ENCODE measurements at places on chromosomes 16 and 17.

DNA sequence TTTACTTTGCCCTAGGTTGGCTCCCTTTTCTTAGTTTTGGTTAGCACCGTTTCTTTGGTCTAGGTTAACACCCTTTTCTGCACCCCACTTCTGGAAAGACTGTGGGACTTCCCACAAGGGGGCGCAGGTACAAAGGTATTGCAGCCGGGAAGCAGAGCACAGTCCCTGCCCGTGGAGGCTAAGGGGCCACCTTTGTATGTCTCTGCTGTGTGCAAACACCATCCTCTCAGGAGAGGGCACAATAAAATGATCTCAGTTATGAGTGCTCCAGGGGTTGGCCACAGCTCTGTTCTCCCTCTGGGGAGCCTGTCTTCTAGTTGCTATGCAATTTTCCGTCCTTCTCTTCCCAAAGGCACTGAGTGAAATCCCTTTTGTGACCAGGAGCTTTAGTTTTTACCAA lies 28.4 kb upstream of the TMC5 start:
- DNase-seq, result peak; percentile 21

- DNase-seq, result peak; percentile 46
Measured at GRCh38 chr17:77609553-77610517, 348.7 kb upstream of the TNRC6C start.

DNA sequence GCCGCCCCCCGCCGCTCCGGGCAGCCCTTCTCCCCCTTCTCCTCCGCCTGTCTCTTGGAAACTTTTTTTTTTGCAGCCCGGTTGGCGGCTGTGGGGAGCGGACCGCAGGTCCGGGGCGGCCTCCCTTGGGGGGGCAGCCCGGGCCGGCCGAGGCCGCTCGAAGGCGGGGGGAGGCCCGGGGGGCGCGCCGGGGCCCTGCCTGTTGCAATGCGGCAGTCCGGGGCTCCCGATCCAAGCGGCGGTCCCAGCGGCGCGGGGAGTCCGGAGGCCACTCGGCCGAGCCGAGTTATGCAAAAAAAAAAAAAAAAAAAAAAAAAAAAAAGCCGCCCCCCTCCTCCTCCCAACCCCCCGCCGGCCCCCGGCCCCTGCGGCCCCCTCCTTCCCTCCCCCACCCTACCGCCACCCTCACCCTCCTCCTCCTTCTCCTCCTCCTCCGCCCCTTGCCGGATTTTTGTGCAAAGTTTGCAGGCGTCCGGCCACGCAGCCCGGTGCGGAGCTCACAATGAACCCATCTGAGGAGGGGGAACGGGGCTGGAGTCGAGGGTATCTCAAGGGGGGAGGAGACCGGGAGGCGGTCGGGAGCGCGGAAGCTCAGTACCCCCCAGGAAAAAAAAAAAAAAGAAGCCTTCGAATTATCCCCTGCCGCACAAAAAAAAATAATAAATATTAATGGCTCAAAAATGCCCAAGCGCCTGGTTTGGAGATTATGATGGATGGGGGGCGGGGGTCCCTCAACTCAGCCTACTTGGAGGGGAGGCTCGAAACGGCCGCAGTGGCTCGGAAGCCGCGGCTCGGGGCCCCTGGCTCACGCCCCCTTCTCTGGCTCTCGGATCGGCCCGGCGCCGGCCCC lies at the start of gene ZNF423:
ZNF423 (minus strand) TSS at position 291 of the 850 bp plus-strand sequence. CDS start 338 bp downstream, outside the sequence.
- no peak for DNase-seq

DNA sequence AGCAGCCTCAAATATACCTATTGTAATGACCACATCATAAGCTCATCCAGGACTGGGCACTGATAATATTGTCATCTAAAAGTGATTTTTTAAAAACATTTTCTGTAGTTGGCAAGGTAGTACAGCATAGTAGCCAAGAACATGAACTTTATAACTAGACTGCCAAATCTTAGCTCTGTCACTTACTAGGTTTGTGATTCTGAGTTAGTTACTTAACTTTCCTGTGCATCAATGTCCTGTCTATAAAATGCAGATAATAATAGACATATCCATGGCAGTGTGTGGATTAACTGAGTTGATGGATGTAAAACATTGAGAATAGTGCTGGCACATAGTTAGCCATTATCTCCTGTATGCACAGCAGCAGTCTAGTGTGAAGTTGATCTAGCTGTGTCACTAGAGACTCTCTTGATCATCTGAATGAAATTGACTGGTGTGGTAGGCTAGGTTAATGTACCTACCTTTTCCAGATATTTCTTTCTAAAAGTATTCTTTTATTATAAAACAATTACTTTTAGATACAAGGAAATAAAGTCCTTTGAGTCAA lies 101.5 kb downstream of the STXBP4 start:
- DNase-seq, result no peak

DNA sequence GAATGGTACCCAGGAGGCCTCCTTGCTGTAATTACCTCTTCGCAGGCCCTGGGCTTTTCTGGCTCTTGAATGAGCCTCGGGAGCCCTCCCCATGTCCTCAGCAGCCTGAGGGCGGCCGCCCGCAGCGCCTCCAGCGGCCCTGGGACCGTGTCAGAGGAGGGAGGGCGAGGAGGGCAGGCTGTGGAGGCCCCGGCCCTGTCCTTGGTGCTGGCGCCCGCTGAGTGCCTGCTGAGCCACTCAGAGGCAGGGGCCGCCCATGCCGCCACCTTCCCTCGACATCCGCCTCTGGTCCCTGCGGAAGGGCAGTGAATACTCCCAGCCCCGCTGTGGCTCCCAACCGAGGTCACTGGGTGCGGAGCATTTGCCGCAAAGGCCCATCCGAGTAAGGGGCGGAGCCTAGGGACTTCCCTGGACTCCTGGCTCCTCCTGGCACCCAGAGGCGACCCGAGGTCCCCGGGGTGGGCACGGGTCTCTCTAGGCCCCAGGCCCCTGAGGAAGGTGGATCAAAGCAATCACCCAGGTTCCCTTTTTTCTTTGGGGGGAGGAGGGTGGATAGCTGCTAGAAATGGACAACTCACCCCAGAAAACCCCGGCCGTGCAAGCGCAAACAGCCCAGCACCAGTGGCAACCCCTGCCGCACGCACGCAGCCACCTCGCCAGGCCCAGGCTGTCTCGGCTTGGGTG lies 2.8 kb downstream of the RBFOX3 start:
- DNase-seq, result no peak

GRCh38 chr17:44610331-44610730 lies 45.9 kb upstream of the MEIOC start:
- DNase-seq, result no peak
